ENCODE measurements at places on chromosomes 12 and 14. TPM values are rescaled to one million over a fixed set of nuclear protein-coding genes. Genes with fewer than 3 reads are reported as not detected.

GPR65 gene
- total RNA-seq, result under 0.01 TPM

SERPINA1 gene
- total RNA-seq, result 1.5 TPM

FOXN4 gene
- total RNA-seq, result 0.25 TPM

CD9 gene
- 22.1 TPM for total RNA-seq

RTL1 gene
- total RNA-seq, result not detected

KRT2 gene
- not detected for total RNA-seq

WASHC3 gene
- total RNA-seq, result 32.2 TPM

LHX5 gene
- total RNA-seq, result under 0.01 TPM

PACS2 gene
- total RNA-seq, result 67.9 TPM

CACNA2D4 gene
- total RNA-seq, result not detected

CMTM5 gene
- total RNA-seq, result 1.5 TPM

LRCOL1 gene
- not detected for total RNA-seq
